ENCODE measurements at places on chromosomes 16 and 17.

- peak; percentile 58 for DNase-seq
These were observed 13.4 kb downstream of the WFDC1 start for GRCh38 chr16:84308120-84308519.

- DNase-seq = no peak
These were observed 27.7 kb downstream of the RTN4RL1 start for GRCh38 chr17:1997289-1997926.

- DNase-seq = no peak
These were observed 165.3 kb upstream of the GSE1 start for GRCh38 chr16:85447693-85448313.

GRCh38 chr17:15440347-15440746, 27.1 kb downstream of the CDRT4 start:
- DNase-seq = no peak

DNA sequence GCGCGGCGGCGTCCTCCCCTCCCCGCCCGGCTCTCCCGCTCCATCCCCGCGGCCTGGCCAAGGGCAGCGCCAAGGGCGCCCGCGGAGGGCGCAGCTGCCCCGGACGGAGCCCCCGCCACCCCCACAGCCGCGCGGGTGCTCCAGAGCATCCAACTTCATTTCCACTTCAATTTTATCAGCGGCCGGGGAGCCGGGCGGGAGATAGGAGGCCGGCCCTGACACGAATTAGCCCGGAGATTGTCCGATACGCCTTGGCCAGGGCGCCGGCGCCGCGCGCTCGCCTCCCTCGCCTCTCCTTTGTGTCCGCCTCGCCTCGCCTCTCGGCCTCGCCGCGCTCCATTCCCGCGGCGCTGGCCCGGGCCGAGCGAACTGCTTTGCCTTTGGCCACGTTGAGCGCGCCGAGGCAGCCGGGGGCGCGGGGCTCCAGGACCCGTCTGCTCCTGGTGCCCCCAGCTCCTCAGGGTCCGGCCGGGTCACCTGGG, 129.1 kb upstream of the LHX1 start:
- DNase-seq = no peak

DNA sequence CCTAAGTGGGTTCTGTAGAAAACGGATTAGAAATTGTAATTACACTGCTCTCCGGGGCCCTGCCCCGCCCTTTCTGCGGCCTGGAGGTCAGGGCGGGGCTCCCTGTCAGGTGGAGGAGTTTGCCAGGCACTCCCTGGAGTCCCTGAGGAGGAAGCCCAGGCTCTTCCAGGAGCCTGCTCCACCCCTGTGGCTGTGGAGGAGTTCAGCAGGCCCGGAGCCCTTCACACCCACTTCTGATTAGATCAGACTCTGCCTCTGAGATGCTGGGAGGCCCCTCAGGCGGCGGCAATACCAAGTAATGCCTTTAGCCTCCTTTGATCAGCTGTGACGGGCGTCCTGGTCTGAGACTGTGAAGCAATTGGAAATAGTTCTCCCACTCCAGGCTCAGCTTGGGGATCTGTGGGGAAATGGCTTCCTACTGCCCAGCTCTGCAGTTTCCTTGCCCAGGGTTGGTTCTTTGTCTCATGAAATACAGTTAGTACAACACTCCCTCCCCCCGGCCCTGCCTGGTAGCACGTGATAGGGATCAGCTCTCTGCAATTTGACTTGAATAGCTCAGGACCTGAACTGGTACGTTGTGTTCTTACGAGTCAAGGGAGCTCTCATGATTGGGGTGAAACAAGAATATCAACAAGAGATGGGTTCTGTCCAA, 22.3 kb downstream of the BAIAP2 start:
- DNase-seq = no peak

DNA sequence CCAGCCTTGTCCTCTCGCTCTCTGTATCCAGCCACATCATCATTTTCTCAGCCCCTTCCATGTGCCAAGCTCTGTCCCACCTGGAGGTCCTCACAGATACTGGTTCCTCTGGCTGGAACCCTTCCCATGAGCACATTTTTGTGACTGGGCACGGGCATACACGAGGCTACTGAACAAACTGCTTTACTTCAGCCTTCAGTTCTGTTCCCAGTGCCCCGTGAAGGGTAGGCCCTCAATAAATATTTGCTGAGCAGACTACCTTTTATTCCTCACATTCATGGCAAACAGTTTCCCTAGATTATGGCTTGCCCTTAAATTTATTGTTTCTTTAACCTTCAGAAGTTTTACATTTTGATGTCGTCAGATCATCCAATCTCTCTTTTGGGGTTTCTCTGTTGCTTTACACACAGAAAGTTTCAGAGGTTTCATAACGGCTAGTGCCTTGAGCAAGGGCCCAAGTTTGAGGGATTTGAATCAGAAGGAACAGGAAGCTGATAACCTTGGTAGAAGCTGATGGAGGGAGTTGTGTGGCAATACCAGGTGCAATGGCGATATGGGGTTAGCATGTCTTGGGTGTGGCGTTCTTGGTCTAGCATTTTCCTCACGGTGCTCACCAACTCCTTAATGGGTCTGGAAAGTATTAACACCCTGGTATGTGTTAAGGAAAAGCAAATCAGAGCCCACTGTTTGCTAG, 27.8 kb downstream of the TMEM92 start:
- no peak for DNase-seq

GRCh38 chr16:31167315-31167714, 12.6 kb upstream of the FUS start:
- DNase-seq = no peak

GRCh38 chr17:32285746-32286517, 20.3 kb downstream of the RHBDL3 start:
- no peak for DNase-seq

DNA sequence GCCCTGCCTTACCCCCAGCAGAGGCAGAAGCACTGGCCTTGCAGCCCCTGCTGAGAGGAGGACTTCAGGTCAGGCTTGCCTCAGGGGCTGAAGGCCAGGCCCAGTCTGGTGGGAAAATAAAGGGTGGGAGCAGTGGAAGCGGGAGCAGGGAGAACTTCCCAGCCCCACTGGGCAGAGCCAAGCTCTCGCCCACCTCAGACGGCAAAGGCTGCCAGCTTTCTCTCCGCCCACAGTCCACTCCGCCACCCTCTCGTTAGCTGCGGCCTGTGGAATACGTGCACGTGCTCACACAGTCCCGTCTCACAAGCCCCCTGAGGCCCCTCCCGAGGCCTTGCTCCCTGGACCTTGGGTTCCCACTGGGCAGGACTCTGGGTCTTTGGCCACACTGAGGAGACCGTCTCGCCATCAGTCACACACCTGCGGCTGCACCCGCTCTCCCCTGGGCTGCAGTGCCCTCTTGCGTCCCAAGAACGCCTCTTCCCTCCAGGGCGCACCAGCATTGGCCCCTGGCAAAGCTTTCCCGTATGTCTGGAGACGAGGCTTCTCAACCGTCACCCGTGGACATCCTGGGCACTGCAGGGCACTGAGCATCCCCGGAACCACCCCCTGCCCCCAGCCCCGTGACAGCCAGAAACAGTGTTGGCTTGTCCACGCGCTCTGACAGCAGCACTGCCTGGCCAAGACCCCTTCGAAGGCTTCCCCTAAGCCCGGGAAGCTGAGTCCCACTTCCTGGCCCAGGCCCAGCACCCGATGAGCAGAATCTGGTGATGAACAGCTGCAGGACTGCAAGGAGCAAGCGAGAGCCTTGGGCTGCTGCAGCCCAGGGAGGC, 8.3 kb downstream of the MRPL28 start:
- no peak for DNase-seq

- no peak for DNase-seq
These were observed 924 bp downstream of the SMARCD2 start for GRCh38 chr17:63841350-63842172.

- no peak for DNase-seq
These were observed 12.8 kb downstream of the ZNF174 start for GRCh38 chr16:3413730-3414379.

DNA sequence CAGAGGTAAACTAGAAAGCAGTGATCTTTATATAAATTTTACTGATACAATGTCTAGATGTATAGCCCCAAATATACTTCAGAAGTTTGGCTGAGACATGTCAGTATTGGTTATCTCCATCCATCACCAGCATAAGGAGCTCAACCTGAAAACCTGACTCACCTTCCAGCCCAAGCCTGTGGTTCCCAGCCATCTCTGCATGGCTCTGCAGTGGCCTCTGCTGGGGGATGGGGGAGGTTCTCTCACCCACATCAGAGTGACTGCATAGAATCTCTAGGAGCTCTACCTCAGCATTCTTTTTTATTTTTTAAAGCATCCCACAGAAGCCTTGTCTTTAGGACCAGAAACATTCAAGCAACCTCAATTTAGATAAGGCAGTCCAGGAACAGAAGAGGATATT, 27.3 kb downstream of the USP7 start:
- DNase-seq = no peak

GRCh38 chr16:51922476-51922875, 624.5 kb downstream of the TOX3 start:
- no peak for DNase-seq

- DNase-seq = no peak
These were observed 70.2 kb downstream of the SPAG9 start for GRCh38 chr17:51050291-51051033.

DNA sequence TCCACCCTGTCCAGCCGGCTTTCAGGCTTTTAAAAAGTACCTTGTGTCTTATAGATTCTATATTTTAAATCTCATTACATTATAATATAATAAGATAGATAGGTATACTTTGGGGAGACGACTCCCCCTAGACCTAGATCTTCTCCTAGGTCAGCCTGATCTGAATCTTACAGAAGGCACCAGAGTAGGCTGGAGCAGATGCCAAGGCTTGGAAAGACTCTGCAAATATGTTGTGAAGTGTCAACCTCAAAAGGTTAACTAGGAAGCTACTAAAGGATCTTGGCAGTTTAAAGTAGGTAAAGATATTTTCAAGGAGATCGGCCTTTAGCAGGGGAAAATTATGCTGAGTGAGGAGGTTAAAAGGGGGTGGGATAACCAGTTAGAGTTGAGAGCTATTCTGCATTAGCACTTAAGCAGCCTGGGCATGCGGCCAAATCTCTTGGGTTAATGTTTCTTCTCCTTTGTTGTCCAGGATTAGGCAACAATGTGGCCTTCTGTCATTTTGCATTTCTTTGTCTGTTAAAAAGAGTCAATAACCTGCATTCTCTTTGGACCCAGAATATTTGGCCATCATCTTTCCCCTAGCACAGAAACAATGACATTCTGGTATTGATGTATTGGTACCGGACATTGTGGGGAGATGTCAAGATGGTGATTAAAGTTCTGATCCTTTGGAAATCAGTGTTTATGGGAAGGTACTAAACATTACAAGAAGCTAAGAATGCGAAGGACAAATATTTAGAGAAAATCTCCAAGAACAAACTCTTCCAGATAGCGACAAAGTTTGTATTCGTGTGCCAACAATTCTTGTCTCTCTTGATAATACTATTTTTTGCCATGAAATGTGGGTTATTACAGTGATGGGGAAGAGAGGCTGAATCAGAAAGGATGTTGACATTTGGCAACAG, 51.2 kb upstream of the DHX40 start:
- DNase-seq = peak; percentile 97

DNA sequence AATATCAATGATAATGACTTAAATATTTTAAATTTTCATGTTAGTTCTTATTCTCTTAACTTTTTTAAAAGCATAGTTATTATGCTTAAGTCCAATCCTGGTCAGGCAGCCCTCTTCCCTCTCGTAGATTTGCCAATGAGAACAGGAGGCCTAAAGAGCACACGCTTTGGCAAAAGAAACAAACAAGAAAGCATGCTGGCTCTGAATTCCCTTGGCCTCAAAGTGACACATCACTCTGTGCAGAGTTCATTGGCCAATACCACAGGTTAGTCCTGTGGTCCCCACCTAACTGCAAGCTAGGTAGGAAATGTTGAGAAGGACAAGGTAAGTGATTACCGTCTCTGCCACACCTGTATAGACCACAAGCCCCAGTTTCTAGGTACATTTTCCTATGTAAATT, 61.5 kb downstream of the MYO1D start:
- DNase-seq = no peak

DNA sequence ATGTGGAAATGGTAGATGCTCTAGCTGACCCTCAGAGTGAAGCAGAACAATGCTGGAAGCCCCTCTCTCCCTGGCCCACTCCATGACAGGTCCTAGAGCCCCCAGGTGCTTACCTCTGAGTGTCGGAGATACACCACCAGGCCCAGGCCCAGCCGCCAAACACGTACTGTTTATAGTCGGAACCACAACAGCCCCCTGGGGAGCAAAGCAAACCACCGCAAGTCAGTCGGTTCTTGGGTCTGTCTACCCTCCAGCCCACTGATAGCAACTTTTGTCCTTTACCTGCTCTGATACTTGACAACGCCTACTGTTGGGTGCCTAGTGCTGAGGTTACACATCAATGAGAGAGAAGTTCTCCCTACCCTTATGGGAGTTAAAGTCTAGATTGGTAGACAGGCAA, 8.7 kb downstream of the FLOT2 start:
- DNase-seq = no peak

GRCh38 chr16:878886-879285, 78.4 kb upstream of the GNG13 start:
- DNase-seq = no peak

- no peak for DNase-seq
These were observed 77.4 kb upstream of the SMIM36 start for GRCh38 chr17:55588446-55589242.

- DNase-seq = no peak
These were observed 656.6 kb downstream of the WWOX start for GRCh38 chr16:78755751-78756661.

DNA sequence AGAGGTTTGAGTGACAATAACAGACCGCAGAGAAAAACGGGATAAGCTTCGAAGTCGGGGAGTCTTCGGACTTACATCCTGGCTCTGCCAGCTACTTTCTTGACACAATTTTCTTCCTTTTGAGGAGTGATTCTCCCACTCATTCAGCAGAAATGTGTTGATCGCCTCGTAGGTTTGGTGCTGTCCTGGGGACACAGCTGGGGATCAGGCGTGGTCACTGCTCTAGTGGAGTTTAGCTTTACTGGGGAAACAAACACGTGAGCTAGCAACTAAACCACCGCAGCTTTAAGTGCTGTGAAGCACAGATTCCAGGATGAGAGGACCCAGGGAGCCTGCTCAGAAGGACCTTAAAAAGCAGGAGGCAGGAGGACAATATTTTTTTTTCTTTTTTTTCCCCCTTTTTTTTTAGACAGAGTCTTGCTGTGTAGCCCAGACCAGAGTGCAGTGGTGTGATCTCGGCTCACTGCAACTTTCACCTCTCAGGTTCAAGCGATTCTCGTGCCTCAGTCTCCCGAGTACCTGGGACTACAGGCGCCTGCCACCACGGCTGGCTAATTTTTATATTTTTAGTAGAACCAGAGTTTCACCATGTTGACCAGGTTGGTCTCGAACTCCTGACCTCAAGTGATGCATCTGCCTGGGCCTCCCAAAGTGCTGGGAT, 858 bp downstream of the NUBP1 start:
- no peak for DNase-seq

GRCh38 chr17:36183001-36183971, 6.8 kb upstream of the TBC1D3B start:
- DNase-seq = no peak

DNA sequence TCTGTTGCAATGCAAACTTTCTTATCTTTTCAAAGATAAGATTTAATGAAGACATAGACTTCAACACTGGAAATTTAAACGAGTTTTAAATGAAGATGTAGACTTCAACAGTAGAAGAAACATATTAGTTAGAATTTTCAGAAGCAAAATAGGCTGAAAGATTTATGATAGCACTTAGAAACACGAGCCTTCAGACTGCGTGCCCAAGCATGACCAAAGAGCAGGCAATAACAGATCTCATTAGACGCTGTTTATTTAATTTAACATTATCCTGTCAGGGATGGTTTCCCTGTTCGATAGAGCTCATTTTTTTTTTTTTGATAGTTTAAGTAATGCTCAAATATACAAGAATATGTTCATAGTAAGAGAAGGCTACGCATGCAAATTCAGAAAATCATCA, 604.7 kb upstream of the SOX9 start:
- no peak for DNase-seq

Data from NCI-H524 treated with DMSO at 0.1 percent for 48 hours (cell line).